ENCODE measurements at places on chromosomes 2 and 18.

DNA sequence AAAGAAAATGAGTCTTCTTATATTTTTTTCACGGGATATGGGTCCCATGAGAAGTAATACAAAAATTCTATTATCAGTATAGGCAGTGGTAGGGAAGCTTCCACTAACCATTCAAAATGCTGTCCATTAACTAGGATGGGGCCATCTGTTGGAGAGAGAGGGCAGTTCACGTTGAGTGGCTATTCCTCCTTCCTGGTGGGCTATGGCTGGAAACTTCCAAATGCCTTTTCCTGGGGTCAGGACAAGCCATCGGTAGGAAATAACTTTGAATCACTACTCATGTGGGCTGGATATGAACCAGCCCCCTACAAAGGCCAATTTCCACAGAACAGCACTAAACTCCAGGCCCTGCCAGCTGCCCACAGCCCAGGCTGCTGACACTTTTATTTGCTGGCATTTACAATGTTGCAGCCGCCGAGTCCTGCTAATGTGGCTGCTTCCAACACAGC is 156.1 kb upstream of the HNRNPA3 start:
- DNase-seq, result no peak

DNA sequence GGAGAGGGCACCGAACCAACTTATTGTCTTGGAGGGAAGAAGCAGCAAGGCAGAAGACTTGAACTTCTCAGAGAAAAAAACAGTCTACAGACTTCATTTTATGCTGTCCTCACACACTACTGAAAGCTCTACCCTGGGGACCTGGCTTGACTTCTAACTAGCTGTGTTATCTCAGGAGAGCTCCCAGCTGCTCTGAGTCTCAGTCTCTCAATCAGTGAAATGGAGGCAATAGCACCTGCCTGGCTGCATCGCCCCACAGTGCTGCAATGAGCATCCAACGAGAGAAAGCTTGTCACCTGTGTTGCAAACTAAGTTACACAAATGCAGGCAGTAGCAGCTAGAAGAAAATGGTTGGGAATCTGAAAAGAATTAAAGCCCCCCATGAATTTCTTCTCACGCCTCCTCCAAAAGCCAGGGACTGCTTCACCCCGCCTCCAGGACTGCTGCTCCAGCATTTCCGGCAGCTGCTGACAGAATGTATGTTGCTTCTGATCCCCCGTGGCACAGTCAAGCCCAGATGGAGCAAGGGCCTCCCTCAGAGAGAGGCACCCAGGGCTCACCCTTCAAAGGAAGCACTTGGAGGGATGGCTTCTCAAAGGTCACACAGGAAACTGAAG is 116.3 kb downstream of the BCL11A start:
- no peak for DNase-seq

DNA sequence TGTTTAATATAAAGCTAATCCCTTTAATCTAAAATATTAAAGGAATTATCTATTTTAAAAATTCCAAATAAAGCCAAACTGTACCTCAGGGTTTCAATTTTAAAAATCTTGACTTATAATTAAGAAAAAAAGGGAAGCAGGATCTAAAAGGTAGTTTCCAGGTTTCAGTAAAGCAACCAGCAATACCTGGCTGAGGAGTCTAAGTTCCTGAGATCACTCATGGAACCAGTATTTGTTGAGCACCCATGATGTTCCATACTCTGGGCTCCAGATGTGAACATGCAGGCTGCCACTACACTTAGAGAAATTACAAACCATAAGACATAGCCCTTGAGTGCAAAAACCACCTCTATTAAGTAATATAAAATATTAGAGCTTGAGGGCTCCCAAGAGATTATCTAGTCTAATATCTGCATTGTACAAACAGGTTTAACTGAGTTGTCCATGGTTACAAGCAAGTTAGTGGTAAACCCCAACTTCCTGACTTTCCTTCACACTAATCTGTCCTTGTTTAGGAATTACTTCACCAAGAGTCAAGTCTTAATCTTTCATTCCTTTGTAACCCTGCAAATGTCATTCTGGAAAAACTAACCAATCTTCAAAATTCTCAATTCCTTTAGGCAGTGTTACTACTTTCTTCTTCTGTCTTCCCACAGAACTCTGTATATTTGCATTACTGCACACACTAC is 49.2 kb downstream of the CLASP1 start:
- no peak for DNase-seq

DNA sequence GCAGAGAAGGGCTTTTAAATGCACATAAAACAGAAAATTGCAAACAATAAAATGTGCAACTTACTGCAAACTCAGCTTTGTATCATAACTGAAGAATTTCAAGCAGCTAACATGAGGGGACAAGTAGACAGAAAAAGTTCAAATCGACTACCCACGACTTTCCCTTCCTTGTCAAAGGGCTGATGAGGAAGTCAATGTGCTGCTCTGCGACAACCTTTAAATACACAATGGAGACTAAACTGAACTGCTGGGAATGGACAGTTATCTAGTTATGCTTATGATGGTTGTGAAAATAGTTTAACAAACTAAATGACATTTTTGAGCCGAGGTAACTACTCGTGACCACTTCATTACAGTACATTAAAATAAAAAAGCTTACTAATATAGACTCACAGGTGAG is 84.1 kb downstream of the INO80D start:
- DNase-seq, result no peak

DNA sequence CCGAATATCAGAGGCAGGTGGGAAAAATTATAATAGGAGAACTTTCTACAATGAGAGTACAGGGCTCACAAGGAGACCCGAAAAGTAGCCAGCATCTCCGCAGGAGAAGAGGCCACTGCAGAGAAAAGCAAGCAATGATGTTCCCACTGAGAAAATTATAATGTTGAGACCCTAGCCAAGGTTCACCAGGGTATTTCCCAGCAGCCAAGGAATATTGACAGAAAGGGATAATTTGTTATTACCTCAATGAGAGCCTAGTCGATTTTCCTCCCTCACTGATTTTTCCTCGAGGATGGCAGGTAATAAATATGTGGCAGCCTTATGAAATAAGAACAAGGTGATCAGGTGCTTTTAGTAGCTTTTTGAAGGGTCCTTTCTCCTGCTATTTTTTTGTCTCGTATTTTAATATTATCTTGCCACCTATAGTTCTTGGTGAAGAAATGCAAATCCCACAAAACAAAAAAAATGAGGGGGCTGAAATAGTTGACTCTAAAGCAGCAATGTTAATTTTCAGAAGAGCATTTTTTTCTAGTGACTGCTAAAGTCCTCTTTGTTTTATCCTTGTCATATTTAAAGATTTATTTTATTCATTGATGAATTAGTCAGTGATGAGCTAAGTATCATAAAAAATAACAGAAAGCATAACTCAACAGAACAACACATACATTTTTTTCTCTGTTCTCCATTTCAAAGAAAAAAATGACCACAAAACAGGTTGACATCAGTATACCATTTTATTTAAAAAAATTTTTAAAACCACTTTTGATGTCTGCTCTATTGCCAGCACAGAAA is 215.4 kb downstream of the KCNE4 start:
- no peak for DNase-seq

- no peak for DNase-seq
Observed at GRCh38 chr2:136437461-136437860, 319.5 kb upstream of the CXCR4 start.

GRCh38 chr2:74498500-74499266 is 720 bp downstream of the LBX2 start:
- DNase-seq, result peak; percentile 49

GRCh38 chr2:40095000-40095399 is 315.9 kb upstream of the THUMPD2 start:
- DNase-seq, result no peak

- DNase-seq, result no peak
Observed at GRCh38 chr2:4012197-4012596, 308.8 kb downstream of the DCDC2C start.

DNA sequence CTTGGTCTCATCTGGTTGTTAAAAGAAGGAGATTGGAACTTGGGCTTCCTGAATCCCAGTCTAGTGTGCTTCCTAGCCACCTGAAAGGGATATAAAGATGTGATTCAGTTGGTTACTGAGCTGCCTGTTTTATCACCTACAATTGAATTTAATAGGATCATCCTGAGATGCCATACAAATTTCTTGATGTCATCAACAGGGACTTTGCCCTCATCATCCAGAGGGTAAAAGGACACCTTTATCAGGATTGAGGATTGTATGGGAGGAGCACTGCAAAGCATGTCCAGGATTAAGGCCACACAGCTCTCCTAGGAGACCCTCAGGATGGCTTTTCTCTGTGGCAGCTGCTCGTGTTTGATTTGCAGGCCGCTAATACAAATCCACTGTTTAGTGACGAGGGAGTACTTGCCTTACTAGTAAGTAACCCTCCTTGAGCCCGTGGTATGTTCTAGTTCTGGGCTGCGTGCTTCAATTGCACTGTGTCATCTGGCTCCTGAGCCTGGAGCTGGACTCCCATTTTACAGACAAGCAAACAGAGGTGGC is 28.6 kb downstream of the SH3RF3 start:
- DNase-seq, result no peak

DNA sequence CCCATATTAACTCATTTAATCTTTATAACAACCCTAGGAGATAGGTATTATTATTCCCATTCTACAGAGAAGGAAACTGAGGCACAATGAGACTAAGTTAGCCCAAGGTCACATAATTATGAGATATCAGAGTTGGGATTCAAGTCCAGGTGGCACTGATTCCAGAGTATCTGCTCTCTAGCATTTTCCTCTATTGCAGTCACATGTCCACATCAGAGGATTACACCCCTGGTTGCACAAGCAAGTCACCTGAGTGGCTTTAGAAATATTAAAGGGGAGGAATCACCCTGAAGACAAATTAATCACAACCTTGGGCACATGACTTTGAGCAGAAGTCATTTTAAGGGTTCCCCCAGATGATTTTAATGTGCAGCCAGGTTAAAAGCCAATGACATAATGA is 23.8 kb downstream of the SRD5A2 start:
- DNase-seq, result no peak

DNA sequence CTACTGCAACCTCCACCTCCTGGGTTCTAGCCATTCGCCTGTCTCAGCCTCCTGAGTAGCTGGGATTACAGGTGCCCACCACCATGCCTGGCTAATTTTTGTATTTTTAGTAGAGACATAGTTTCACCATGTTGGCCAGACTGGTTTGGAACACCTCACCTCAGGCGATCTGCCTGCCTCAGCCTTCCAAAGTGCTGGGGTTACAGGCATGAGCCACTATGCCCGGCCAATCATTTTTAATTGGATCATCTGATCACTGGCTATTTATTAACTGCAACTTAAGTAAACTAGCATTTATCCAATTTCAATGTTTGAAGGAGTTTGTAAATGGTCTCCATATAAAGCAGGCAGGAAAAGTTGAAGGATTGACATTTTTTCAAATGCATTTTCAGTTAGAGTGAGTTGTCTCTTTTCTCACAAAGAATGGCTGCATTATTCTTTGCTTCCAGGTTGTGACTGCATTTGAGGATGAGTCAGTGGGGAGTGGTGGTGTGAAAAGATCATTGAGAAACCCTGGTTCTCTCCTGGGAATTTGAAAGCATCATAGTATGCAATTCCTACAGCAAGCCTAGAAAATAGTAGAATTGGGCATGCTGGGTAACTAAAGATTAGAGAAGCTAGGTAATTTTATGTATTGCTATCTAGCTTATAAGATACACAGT is 431.1 kb upstream of the ZEB2 start:
- no peak for DNase-seq

DNA sequence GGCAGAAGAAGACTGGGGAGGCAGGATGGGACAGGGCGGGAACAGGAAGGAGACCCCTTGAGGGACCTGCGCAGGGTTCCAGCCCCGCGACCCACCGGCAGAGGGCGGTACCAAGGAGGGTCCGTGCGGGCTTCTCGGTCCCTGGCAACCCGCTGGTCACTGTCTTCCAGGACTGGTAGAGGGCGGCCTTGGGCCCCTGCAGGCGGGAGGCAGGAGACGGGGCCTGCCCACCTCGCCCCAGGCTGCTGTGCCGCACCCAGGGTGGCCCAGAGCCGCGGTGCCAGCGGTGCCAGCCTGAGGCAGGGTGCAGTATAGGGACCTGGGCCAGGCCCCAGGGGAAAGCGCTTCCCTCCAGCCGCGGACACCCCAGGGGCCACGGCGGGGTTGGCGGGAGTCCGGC is 34.5 kb downstream of the NEURL3 start:
- DNase-seq, result peak; percentile 61

DNA sequence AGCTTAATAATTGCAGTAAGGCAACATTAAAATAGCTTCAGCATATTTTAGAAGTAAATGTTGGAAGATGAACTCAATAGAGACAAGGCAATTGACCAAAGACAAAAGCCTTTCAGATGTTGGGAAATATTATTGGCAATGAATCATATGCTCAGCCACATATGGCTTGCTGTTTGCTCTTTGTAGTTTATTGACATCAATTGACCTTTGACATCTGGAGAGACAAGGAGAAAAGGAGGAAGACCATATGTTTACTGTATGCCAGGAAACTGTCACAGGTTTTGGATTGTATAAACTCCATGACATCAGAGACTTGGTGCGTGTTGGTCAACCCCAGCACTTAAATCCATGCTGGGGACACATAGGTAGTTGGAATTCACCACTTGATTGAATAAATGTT is 60.6 kb upstream of the SLC16A14 start:
- no peak for DNase-seq

- no peak for DNase-seq
Observed at GRCh38 chr18:63220903-63221302, 98.7 kb downstream of the BCL2 start.

- DNase-seq, result no peak
Observed at GRCh38 chr2:132936791-132937190, 266.8 kb upstream of the LYPD1 start.

DNA sequence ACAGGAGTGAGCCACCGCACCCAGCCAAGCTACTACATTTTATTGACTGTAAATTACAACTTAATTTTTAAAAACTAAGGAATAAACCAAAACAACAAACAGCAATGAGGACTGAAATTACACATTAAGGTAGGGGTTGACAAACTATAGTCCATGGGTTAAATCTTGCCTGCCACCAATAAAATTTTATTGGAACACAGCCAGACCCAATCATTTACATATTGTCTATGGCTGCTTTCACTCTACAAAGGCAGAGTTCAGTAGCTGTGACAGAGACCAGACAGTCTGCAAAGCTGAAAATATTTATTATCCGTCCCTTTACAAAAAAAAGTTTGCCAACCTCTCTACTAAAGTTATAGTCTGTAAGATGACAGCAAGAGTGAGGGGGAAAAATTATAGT is 24.3 kb upstream of the UGP2 start:
- DNase-seq, result no peak

All from activated naive CD4-positive, alpha-beta T cell treated with anti-CD3 and anti-CD28 coated beads, Interleukin-2, amount 10 ng/mL, durations not matched to agents 7 days and 5 days (primary cell).